ENCODE measurements at places on chromosomes 4 and X.

DNA sequence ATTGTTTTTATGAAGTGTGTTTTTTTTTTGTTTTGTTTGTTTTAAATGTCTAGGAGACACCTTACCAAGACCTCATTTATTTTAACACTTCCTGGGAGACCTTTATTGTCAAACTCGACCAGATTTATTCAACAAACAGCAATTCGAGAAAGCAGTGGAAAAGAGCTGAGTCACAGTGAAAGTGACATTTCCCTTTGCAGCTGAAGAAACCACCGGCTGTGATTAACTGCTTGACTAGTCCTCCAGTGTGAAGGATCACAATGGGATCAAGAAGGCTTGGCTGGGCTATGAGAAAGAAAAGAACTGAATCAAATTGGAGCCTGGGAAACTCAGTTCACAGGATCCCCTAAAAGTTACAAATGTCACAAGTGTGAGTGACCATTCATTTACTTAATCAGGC lies 11.9 kb upstream of the ADH7 start:
- DNase-seq, result no peak

- no peak for DNase-seq
These were observed 141.4 kb downstream of the NAA11 start for GRCh38 chr4:79184476-79184875.

DNA sequence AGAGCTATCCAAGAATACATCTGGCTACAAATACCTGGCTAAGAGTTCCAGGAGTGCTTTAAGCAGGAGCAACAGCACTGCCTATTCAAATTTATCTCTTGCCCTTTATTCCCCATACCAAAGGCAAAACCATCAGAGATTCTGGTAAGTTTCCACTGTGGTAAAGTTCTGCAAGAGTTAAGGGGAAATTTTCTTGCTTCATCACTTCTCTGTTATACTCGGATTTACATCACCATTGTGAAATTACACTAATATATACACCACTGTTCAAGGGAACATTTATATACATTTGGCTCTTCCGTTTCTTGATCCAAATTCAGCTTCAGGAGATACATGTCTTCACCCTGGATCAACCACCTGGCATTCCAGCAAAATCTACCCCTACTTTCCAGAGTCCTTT lies 70.8 kb upstream of the PTPN13 start:
- DNase-seq, result no peak

- no peak for DNase-seq
These were observed 59.0 kb upstream of the FGFBP2 start for GRCh38 chr4:16021804-16022560.

DNA sequence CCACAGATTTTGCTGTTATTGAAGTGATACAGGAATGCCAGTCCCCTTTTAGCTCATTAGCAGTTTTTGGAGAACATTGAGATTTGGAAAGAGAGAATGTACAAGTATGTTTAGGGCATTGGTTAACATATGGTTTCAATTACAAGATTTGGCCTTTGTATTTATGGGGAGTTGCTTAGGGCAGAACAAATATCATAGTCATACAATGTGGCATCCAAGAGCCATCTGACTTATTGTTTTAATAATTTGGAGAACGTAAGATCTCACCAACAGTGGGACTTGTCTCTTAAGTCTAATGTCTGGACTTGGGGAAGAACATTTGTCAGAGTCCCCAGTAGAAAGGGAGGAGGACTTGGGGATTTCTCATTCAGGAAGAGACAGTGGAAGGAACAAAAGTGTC lies 166.1 kb downstream of the STK32B start:
- DNase-seq, result no peak

DNA sequence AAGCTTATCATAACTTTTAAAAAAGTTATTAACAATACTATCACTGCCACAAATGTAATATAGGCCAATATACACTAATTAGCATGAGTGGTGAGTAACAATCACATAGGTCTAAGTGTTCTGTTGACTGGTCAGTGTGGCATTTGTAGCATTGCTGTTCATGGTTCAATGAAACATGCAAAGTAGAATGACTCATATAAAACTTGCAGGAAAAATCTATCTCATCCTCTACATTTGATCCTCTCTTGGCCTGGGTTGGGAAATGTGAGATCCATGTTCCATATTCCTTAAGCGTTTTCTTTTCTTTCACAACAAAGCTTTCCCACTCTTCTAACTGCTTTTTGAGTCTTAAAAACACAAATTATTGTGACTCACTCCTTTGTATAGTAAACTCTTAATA lies 1418.7 kb downstream of the FSTL5 start:
- DNase-seq, result no peak

DNA sequence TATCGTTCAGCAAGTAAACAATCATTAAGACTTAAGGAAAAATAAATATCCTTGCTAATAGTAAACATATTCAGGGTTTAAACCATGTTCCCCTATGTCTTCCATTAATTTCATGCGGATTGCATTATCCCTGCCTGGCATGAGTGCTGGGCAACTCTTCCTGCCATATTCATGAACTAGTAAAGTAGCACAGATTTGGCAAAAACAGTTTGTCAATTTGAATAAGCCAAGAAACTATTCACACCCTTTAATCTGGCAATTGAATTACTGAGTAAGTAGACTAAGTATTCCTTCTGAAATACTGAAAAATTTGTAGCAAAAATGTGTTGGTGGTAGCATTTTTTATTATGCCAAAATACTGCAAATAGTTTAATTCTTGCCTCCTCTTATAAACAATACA lies 512.0 kb downstream of the NLGN4X start:
- no peak for DNase-seq

GRCh38 chrX:39149761-39150160 lies 348.5 kb downstream of the MID1IP1 start:
- peak; percentile 4 for DNase-seq

- DNase-seq, result no peak
These were observed 25.7 kb downstream of the CPEB2 start for GRCh38 chr4:15027921-15028435.

DNA sequence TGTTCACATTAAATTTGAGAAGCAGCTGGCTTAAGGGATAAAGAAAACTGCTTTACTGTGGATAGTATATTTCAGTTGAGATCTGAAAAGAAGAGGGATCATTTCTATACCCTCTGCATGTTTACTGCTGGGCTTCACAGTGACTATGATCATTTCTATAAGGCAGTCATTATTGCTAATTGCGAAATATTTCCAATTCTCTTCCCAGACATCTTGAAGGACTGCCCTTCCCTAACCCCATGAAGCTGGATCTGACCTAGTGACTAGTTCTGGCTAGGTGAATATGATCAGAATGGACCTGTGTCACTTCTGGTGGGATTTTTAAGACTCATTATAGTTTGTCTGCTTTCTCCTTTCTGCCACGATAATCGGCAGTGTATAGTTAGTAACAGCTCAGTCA lies 506.5 kb upstream of the GALNT7 start:
- DNase-seq, result no peak

- no peak for DNase-seq
These were observed 34.9 kb upstream of the CLDN24 start for GRCh38 chr4:183356931-183357675.

- DNase-seq, result no peak
These were observed 802 bp downstream of the ADGRG2 start for GRCh38 chrX:19121466-19121865.

GRCh38 chrX:74259885-74260491 lies 44.0 kb upstream of the ZCCHC13 start:
- DNase-seq, result no peak

DNA sequence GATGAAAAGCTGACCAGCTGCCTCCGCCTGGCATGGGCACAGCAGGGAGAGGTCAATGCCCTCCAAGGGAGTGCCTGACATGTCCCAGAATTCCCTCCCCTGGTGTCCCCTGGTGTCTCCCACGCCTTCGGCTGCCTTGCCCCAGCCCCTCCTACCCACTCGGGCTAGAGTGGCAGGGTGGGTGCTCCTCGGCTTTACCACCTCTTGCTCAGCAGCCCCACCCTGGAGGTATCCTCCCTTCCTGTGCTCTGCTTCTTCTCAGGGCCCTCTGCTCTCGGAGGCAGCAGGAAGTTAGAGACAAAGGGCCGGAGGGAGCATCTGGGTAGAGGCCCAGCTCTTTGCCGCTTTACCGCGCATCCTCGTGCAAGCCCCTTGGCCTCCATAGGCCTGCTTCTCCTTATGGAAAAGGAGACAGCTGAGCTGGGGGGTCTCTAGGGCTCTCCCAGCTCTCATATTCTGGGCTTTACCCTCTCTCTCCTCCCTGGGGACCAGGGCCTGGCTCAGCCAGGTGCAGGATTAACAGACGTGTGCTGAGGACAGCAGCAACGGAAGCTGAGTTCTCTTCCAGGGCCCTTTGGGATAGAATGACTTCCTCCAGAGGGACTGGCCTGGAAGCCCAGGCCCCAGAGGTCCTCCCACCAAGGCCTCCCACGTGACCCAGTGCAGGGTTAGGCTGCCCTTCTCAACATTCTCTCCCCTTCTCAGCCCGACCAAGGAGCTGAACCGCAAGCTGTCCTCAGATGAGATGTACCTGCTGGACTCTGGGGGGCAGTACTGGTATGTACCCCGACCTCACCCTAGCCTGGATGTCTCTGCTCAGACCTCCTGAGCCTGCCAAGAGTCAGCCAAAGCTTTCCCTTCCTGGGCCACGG lies 17.2 kb downstream of the XPNPEP2 start:
- DNase-seq, result no peak

GRCh38 chr4:5478169-5478568 lies 230.2 kb downstream of the EVC2 start:
- DNase-seq, result no peak

DNA sequence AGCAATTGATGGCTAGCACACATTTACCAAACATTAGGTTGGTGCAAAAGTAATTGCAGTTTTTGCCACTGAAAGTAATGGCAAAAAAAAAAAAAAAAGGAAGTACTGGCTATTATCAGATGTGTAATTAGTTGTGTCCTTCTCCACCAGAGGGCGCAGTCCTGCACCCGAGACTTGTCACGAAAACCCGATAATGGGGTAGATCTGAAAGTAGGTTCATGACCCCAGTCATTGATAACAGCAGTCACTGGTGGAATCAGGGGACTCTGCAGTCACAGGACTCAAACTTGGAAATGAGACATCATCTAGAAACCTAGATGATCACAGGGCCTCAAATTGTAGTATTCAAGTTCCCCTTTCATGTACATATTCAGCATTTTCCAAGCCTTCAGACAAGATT lies 13.1 kb upstream of the ACOT9 start:
- no peak for DNase-seq

DNA sequence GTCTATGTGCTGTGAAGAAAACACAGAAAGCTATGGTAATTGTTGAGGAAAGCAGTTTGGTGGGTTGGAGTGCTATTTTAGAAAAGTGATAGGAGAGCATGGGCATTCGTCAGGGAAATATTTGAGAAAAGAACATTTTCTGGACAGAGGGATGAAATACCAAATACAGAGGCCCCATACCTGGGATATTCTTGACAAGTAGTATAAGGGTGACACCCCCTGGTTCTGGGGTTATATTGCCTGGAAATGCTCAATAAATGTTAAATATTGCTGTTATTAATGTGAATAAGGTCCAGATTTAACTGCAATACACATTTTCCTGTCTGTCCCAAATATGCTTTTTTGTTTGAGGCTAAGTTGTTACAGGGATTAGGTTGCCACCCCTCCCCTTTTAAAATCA lies 42.9 kb downstream of the WWC2 start:
- no peak for DNase-seq

GRCh38 chrX:70129816-70130215 lies 3.4 kb upstream of the IGBP1 start:
- no peak for DNase-seq

DNA sequence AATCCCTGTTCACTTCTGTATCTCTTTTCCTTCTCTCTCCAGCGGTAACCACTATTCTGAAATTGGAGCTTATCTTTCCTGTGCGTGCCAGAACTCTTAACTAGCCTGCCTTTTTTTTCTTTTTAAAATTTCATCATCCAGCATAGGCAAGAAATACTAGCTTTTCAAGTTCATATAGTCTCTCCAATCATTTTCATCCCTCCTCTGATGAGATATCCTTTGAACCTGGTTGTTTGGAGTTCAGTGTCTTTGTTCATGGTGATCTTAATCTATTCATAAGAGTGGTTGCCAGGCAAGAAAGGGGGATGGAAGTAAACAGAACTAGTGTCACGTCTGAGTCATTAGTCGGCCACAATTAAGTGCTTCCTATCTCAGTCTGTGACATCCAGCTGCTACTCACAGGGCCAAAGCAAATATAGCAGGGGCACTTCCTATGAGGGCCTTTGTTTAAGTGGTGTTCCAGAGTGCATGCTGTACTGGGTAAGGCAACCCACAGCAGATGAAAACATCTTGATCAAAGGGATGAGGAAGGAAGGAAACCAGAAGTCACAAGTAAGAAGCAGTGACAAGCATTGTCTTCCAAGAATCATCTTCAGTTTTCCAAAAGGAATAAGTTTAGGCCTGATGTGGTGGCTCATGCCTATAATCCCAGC lies 56.4 kb upstream of the XIAP start:
- DNase-seq, result no peak

DNA sequence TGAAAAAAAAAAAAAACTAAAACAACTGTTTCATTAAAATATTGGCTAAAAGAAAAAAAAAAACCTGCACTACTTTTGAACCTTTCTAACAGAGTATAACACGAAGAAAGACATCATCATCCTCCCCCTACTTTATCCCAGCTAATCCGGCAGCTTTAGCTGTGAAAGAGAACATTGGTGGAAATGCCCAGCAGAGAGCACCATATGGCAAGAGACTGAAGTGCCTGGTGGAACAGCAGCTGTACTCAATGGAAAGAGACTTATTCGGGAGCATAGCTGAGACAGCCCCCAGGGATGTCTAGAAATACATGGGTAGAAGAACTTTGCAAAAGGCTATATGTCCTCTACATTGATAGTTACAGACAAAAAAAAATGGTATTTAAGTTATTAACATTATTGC lies 30.3 kb downstream of the STPG2 start:
- DNase-seq, result no peak

- no peak for DNase-seq
These were observed 99.7 kb upstream of the SLC7A11 start for GRCh38 chr4:138341739-138342415.

DNA sequence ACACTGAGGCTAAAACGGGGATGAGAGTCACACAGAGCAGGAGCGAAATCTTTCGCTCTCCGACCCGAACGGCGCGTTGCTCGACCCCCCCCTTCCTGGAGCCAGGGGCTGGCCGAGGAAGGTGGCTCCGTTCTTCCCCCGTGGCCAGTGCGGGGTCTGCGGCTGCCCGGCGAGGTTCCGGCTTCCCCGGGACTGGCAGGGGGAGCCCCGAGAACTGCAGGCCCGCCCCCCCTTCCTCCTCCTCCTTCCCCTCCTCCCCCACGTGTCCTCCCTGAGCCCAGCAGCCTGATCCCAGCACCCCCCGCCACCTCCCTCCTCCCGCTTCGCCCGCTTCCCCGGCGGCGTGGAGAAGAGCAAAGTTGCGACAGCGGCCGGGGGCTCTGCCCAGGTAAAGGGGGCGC lies 2.4 kb upstream of the BCORL1 start:
- peak; percentile 17 for DNase-seq

DNA sequence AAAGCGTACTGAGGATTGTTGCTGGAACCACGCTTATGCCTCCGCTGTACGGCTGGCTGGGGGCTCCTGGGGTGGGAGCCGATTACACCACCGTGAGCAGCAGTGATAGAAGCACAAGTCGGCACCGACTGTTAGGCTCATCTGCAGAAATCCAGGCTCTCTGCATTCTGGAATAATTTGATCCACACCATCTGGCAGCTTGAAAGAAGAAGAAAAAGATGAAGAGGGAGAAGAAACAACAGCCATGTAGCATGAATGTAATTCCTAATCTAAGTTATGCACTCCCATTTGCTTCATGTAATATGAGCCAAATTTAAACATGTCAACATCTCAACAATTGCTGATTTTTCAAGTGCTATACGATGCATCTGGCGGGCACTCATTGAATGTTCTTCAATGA lies 84.6 kb upstream of the DHX15 start:
- DNase-seq, result no peak

All from anterior cingulate cortex (tissue), 58 donors.